Activated CD8-positive, alpha-beta memory T cell treated with anti-CD3 and anti-CD28 coated beads for 24 hours (primary cell): ENCODE measurements at places on chromosomes 6 and 20.
A peak's percentile ranks its signal among the peaks of the same experiment; 100 is the strongest.

DNA sequence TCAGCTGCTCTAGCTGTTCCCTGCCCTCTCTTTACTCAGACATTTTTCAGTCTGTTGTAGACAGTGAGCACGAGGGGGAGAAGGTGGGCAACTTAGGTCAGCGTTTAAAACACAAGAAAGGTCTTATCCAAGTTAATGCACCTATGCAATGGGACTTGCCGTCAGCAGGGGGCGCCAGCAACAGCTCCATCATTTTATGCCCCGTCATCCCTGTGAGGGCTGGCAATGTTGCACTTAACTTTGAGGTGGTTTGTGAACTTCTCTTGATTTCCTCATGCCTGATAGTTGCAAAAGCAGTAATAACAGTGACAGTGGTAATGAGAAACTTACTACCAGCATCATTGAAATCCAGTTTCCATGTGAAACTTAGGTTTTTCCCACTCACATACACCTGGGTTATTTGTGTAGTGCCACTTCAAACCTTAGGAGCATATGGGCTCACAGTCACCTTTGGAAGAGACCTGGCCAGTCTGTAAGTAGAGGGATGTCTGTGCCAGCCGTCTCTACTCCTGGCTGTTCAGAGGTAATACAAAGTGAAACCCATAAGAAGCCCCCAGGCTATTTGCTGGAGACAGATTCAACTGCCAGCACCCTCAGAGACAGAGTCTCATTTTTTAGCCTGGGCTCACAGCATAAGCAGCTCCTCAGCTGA lies 44.9 kb upstream of the ID1 start:
- DNase-seq, result peak; percentile 85

DNA sequence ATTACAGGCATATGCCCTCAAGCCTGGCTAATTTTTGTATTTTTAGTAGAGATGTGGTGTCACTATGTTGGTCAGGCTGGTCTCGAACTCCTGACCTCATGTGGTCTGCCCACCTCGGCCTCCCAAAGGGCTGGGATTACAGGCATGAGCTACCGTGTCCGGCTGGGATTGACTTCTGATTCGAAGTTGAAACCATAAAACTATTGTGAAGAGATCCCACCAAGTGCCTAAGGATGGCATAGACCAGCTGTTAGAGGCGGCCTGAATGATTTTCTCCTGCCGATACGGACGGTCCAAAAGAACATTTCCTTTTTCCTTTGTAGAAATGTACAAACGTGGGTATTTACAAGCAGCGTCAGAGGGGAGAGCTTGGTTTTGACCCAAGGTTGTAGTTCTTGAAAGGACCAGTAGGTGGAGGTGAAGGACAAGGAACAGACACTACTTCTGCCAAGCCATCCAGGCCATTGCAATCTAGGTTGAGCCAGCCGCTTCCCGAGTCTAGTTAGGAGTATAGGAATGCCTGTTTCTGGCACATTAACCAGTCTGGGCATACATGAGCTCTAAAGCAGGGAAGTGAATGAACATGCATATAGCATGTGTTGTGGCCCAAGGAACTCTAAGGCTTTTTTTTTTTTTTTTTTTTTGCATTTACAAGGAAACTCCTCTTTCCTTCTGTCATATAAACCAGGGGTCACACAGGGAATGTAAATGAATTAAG lies 29.0 kb downstream of the MOCS3 start:
- peak; percentile 77 for DNase-seq

GRCh38 chr6:100664274-100665040 lies 199.7 kb upstream of the SIM1 start:
- no peak for DNase-seq

GRCh38 chr6:25062070-25062811 lies 126.5 kb upstream of the RIPOR2 start:
- DNase-seq, result no peak

GRCh38 chr20:41185013-41185757 lies 47.8 kb downstream of the PLCG1 start:
- DNase-seq, result no peak

DNA sequence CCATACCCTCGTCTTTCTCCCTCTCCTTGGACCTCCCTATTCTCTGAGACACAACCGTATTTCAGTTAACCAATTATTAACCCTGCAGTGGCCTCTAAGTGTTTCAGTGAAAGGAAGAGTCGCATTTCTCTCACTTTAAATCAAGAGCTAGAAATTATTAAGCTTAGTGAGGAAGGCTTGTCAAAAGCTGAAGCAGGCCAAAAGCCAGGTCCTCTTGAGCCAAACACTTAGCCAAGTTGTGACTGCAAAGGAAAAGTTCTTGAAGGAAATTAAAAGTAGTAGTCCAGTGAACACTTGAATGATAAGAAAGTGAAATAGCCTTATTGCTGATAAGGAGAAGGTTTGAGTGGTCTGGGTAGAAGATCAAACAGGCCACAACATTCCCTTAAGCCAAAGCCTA lies 58.3 kb downstream of the SNX9 start:
- DNase-seq, result no peak

- no peak for DNase-seq
These were observed 52.7 kb downstream of the GOPC start for GRCh38 chr6:117549611-117550010.

- DNase-seq, result no peak
These were observed 176.4 kb upstream of the RREB1 start for GRCh38 chr6:6931071-6932025.

GRCh38 chr20:9510911-9511310 lies 3.5 kb upstream of the LAMP5 start:
- no peak for DNase-seq

- no peak for DNase-seq
These were observed 9.5 kb upstream of the THBD start for GRCh38 chr20:23059001-23059400.

- DNase-seq, result no peak
These were observed 12.1 kb downstream of the SERINC3 start for GRCh38 chr20:44509762-44510161.

GRCh38 chr6:68059899-68060298 lies 575.2 kb upstream of the ADGRB3 start:
- DNase-seq, result no peak

DNA sequence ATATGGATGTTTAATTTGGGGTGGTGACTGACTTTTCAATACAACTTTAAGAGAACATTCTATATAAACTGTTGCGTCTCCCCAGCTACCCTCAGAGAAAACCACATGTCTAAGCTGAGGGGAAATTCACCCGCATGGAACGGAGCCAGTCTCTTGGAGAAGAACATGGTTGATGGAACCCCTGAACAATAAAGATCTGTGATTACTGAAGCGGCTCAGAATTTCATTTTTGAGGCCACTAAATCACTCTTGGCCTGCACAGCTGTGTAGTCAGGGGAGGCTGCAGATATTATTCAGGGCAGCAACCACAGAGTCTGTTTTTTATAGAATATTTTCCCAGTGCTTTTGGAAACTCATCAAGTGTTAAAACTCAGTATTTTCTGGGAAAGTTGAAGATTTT lies 73.8 kb downstream of the EYA4 start:
- DNase-seq, result no peak

DNA sequence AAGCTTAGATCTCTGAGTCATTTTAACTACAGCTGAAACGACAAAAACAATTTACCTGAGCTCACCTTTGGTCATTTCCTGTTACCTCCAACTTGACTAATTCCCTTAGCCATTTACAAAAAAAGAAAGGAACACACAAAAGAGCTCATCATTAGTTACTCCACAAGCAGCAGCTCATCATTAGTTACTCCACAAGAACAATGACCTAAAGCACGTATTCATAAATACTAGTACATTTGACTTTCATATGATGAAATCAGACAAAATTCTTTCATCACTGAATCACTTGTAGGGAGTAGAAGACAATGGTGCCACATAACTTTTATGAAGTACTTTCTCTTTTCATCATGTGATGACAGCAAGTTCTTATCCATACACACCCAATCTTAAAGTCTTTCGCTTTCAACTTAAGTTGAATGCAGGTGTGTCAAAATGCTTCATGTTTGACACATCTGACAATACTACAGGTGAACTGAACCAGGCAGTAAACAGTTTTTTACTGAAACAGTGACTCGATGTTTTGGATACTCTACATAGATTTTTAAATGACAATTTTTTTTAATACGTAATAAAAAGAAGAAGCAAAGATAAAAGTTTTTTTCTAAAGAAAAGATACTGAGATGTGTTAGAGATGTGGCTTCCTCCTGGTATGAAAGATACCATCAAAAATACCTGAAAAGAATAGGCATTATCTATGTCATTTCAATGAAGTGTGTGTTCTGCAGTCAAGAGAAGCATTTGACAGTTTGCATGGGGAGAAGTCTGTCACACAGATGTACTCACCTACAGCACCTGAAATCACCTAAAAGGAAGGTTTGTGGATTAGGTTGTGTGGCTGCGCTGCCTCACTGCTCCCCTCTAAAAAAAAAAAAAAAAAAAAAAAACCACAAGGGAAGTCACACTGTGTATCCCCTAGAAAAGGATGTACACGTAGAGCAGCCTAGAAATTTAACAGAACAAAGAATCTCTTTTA lies 109.1 kb downstream of the PRDM1 start:
- DNase-seq, result no peak

- DNase-seq, result no peak
These were observed 332.0 kb downstream of the BTBD9 start for GRCh38 chr6:38307740-38308139.

DNA sequence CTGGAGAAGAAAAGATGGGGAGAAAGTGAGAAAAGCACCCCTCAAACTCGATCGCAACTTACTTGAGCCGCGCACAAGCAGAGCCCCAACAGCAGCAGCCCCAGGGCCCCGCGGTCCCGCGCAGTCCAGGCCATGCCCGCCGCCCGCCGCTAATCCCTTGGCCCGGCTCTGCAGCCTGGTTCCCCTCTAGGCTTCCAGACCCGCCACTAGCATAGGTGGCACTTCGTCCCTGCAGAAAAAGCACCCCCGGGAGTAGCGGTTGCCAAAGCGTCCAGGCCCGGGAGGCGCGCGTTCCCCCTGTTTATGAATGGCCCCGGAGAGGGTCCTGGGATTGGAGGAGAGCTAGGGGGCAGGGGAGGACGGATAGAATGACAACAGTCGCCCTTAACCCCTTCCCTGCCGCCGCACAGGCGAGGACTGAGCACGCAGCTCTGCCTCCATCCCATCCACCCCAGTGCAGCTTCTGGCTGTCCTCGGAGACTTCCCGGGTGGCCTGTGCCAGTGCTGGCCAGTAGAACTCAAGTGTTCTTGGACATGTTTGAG lies 19.9 kb downstream of the COL9A1 start:
- DNase-seq, result no peak

GRCh38 chr20:53302695-53303412 lies 290.8 kb downstream of the ZNF217 start:
- DNase-seq, result no peak

DNA sequence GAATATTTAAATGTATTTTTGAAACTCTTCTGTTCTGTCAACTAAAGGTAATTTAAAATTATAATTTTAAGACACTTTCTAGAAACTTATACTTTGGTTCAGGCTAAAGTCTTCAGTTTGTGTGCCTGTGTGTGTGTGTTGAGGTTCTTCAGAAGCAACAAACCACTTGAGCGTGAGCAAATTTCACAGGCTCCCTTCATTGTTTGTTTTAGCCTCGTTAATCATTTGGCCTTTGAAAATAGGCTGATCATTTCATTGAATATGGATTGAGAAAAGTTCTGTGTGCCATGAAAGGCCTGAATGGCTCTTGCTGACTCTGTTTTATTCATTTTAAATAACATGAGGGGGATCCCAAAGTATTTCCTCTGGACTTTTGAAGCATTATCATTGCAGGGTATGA lies 420.1 kb downstream of the CDKAL1 start:
- no peak for DNase-seq

GRCh38 chr6:125041740-125042459 lies 79.7 kb downstream of the RNF217 start:
- no peak for DNase-seq

- peak; percentile 74 for DNase-seq
These were observed 148.8 kb downstream of the RPS12 start for GRCh38 chr6:132962936-132963868.

DNA sequence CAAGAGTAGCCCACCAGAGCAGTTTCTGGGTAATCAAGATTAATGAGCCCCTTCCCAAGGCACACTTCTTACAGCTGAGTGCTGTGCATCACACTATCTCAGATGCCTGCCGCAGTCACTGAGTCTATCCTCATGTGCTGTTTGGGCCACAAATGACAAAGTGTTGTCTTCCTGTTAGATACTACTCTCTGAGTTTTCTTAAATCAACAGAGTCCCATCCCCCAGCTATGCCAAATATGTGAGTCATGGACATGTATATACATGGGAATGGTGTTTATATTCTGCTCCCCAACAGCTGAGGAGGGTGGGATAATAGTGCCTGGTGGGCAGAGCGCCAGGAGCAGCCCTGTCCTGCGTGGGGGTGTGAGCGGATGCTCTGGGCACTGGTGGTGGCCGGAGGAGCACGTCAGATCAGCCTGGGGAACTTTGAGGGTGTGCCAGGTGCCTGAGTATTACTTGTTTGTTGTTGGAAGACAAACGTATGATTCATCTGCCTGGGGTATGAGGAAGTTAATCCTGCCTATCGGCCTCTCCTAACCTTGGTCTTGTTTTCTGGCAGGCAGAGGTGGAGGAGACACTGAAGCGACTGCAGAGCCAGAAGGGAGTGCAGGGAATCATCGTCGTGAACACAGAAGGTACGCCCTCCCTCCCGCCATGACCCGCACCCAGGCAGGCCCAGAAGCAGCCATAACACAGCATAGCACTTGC lies 9.6 kb downstream of the DYNLRB1 start:
- peak; percentile 35 for DNase-seq

GRCh38 chr20:21436205-21436604 lies 38.9 kb upstream of the NKX2-4 start:
- no peak for DNase-seq

- no peak for DNase-seq
These were observed 422.5 kb upstream of the RGS17 start for GRCh38 chr6:153553627-153554026.

DNA sequence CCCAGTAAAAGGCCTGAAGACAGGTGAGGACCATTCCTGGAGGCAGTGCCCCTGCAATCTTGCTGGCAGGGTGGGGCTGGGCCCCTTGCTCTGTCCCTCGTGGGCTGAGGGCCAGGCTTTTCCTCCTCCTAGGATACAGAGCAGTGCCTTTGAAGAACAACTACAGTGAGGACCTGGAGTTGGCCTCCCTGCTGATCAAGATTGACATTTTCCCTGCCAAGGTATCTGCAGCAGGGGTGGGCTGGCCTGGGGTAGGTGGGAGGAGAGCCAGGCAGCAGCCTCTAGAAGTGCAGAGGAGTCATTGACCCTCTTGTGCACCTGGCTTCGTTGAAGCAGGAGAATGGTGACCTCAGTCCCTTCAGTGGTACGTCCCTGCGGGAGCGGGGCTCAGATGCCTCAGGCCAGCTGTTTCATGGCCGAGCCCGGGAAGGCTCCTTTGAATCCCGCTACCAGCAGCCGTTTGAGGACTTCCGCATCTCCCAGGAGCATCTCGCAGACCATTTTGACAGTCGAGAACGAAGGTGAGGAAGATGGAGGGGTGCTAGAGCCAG lies 36.5 kb downstream of the PLCG1 start:
- no peak for DNase-seq
